ENCODE measurements at places on chromosomes 6 and 20.
A peak's percentile ranks its signal among the peaks of the same experiment; 100 is the strongest.

DNA sequence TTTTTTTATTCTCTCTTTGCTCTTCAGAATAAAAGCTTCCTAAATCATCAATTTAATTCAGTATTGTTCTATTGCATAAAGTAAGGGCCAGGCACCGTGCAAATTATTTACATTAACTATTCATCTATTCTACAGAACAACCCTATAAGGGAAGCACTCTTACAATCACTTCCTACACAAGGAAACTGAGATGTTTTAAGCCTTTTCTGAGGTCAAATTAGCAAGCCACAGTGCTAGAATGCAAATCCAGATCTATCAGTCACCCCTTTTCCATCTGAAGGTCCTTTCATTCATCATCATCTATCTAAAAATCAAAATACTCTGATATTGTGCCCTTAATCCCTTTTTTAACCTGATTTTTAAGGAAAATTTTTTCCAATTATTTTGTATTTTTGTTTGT lies 31.2 kb downstream of the FRK start:
- no peak for DNase-seq

DNA sequence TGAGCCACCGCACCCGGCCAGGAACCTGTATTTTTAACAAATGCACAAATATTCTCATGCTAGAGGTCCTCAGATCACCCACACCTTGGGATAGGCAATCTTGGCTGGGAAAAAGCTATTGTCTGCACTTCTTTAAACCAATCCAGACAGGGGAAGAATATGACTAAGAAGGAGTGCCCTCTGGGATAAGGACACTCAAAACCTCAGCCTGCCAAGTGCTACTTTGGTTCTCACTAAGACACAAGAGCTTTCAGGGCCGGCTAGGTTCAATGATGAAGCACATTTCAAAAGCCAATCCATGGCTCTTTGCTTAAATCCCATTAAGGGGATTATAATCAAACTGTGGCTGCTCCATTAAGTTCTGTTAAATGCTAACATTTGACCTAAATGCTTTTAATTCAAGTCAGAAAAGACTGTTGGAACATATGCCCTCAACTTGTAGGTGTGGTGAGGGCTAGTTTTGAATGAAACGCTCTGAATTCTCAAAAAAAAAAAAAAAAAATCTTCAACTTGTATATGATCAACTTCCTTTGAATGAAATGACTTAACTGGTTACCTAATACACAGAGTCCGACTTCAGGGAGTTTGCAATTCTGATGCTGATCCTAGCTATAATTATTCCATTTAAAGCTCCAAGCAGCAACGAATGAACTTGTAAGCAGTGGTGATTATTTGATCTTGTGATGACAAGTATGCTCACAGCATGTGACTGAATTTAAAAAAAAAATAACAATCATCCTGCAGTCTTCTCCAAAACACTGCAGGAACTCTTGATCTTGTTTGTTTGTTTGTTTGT lies 56.6 kb downstream of the SLC23A2 start:
- no peak for DNase-seq

GRCh38 chr6:38133932-38134703 lies 314.6 kb downstream of the ZFAND3 start:
- DNase-seq = no peak

GRCh38 chr20:8879669-8880068 lies 189.2 kb upstream of the PLCB4 start:
- no peak for DNase-seq

DNA sequence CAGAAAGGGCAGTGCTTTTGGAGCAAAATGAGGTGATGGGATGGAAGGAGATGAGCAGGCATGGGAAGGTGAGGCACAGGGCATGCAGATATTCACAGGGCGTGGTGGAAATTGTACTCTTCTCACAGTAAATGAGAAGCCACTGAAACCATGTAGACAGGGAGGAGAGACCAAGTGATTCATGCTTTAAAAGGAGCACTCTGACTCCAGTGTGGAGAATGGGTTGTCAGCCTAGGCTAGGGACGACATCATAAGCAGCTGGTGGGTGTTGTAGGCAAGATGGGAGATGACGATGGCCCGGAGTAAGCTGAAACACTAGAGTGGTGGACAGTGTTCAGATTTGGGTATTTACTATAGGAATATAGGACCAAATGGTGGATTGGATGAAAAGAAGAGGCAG lies 18.4 kb downstream of the PDE7B start:
- no peak for DNase-seq

DNA sequence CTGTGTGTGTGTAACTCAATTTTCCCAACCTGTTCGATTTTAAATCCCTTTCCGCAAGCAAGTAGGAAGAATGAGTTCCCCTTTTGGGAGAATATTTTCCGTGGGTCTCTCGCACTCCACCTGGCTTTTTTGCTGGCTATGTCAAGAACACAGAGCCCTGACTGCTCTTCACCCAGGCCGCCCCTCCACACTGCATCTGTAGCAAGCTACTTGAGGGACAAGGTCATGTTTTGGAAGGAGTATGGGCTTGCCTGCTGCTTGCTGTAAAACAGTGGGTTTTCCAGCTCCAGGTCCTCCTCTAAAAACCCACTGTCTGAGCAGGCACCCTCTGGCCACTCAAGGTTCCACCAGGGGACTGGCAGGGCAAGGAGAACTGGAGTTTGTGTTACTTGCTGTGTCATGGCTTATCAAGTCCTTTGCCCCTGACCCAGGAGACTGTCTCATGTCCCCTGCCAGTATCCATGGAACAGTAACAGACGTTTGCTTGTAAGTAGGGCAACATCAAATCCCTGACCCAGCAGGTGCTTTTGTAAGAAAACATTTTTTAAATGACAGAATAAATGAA lies 35.5 kb upstream of the SYNJ2 start:
- no peak for DNase-seq

- no peak for DNase-seq
Measured at GRCh38 chr6:3535776-3536435, 79.1 kb upstream of the SLC22A23 start.

DNA sequence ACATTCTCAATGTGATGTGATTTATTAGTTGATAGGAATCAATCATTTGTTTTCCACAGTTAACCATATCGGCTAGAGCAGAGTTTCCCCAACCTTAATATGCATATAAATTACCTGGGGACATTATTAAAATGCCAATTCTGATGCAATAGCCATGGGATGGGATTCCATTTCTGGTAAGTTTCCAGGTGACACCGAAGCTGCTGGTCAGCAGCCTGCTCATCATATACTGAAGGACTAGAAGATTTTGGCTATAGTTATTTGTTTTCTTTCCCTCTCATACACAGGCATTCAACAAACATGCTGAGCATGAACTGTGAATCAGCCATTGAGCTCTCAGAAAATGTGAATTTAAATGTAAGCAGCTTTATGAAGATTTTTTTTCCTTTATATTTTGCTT lies 35.8 kb downstream of the FBXO5 start:
- no peak for DNase-seq

DNA sequence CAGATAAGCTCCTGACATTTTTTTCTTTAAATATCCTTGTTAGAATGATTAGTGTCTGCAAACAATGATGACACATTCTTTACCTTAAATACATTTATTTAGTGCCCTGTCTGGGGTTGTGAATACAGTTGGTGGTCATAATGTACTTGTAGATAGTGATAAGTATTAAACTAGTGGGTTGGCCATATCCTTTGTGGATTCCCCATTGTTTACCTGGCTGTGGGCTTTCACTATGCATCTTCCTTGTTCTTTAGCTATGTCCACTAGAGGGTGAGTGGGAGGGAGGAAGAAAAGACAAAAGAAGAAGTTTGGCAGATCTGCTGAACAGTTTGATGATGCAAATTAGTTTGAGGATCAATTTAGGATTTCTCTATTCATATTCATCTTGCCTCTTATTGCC lies 15.7 kb downstream of the HS3ST5 start:
- DNase-seq = no peak

DNA sequence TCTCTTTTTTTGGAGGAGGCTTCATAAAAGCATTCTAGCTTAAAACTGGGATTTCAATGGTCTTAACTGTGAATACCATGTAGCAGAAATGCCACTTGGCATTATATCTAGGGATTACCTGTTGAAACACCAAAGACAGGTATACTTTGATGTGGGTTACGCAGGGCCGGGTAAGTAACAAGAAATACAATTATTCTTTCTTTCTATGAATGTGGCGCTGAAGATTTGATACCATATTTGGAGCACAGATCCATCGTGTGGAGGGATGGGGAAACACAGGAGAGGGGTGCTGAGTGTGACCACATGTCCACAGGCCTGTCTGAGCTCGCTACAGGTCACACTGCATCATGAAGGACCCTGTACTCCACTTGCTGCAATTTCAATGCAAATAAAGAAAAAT lies 257.8 kb downstream of the GMPR start:
- no peak for DNase-seq

DNA sequence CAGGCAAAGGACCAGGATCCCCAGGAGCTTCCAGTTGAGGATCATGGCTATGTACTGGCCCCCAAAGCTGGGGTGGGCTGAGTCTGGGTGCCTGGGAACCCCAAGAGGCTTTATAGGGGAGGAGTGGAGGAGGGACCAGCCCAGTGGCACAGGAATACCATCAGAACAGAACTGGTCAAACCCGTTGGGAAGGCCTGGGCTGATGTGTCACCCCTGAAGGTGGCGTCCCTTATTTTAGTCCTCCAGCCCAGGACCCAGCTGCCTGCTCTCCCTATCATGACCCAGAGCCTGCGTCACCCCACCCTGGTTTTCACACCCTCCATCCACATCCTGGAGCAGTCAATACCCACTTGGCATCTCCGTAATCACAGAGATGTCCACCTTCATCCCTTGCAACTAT lies at the start of gene PSORS1C2:
TSS of gene PSORS1C2 (minus strand) at position 85 of the 400 bp plus-strand sequence. CDS start at position 45, 40 bp downstream.
- DNase-seq = no peak

DNA sequence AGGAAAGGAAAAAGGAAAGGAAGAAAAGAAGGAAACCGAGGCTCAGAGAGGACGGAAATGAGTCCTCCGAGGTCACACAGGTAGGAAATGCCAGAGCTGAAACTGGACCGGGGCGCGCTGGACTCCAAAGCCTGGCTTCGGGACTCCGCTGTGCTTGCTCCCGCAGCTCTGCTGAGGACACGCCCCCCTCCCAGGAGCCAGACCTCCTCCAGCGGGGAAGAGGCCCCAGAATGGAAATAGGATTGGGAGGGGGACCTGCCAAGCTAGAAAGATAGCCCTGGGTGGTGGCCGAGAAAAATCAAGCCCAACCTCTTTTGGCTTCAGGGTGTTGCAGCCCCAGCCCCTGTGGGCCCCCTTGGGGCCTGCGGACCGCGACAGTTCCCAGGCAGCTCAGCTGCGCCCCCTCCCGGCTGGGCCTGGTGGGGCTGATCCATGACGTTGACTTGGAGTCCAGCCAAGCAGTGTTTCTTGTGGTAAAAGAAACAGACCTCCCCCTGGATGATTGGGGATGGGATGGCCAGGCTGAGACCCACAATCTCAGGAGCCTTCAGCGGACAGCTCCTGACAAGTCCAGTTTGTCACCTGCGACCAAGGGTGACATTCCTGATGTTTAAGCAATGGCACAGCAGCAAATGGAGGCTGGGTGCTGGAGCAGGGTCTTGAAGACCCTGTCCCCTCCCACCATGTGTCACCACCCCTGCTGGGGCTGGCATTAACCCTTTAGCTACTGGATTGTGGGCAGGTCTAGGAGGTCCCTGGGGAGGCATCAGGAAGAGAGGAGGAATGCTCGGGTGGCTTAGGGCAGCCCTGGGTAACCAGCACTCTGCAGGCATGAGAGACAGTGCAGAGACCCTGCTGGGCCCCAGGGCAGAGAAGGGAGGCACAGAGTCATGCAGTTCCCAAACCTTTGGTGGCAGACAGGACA lies 55.4 kb downstream of the RIPOR3 start:
- DNase-seq = peak; percentile 86

- no peak for DNase-seq
Measured at GRCh38 chr20:58330687-58331086, 21.2 kb downstream of the RAB22A start.

GRCh38 chr6:154001494-154002285 lies 37.4 kb upstream of the OPRM1 start:
- DNase-seq = no peak

GRCh38 chr6:112938650-112939049 lies 591.5 kb downstream of the RFPL4B start:
- DNase-seq = peak; percentile 53

- no peak for DNase-seq
Measured at GRCh38 chr6:139297921-139298320, 6.1 kb upstream of the TXLNB start.

DNA sequence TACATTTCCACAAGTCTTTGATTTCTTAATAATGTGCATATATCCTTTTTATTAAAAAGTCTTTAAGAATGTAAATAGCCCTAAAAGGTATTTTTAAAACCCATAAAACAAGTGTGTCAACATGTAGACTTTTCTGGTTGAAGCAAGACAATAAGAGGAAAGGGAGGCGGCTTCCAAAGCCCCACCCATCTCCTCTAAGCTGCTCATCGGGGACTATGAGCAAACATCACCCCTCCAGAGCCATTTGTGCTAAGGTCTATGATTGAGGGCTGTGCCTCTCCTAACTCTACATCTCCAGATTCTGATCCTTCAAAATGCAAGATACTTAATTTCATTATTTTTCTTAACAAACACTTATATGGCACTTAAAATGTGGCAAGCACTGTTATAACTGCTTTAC lies 2.5 kb upstream of the NAA20 start:
- DNase-seq = no peak

GRCh38 chr20:21513181-21513663 lies 642 bp downstream of the NKX2-2 start:
- DNase-seq = no peak

DNA sequence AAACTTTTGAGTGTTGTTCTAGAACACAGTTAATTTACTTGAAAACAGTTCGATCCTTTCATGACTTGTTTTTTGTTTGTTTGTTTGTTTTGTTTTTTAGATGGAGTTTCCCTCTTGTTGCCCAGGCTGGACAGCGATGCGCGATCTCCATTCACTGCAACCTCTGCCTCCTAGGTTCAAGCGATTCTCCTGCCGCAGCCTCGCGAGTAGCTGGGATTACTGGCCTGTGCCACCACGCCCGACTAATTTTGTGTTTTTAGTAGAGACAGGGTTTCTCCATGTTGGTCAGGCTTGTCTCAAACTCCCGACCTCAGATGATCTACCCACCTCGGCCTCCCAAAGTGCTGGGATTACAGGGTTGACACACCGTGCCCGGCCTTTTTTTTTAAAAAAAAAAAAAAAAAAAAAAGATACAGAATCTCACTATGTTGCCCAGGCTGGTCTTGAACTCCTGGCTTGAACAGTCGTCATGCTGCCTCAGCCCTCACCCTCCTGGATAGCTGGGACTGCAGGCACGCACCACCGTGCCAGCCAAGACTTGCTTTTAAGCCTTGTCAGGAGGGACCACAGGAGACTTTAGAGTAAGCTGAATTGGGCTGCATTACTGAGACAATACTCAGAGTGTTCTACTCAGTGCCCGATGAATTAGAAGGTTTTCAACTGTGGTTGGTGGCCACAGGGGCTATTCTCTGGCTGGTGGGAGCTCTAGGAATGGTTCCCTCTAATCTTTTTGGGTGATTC lies 76.7 kb upstream of the SLC22A16 start:
- DNase-seq = no peak

- no peak for DNase-seq
Measured at GRCh38 chr20:31967830-31968249, at the start of gene XKR7. XKR7 (plus strand) TSS chr20:31968151; CDS start chr20:31968176, 25 bp downstream.

GRCh38 chr20:52683761-52684160 lies 288.4 kb upstream of the TSHZ2 start:
- no peak for DNase-seq

GRCh38 chr6:161828355-161828754 lies 554.5 kb upstream of the AGPAT4 start:
- no peak for DNase-seq
